ENCODE measurements at places on chromosomes 6 and 20. TPM values are rescaled to one million over a fixed set of nuclear protein-coding genes. Genes with fewer than 3 reads are reported as not detected.

Gene CYP39A1
- total RNA-seq = 0.56 TPM

Gene FAM184A
- total RNA-seq = 4.1 TPM

DNA sequence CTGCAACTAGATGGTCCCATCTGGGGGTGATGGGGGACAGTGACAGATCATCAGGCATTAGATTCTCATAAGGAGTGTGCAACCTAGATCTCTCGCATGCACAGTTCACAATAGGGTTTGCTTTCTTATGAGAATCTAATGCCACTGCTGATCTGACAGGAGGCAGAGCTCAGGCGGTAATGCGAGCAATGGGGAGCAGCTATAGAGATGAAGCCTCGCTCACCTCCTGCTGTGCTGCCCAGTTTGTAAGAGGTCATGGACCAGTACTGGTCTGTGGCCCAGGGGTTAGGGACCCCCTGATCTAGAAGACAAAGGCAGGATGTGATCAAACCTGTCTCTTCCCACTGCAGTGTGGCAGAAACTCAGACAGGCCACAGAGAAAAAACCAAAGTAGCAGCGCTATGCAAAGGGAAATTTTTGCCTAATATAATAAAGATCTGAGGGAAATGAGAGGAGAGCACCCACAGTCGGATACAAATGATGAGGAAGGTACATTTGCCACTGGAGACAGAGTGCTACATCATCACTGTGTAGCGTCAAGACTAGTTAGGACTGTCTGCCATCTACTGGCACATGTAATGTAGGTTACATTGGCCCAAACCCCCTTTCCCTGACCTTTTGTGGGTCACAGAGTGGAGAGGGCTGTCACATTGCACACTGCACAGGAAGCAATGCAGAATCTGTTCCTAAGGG is 4.1 kb upstream of the LY86 start:
- peak; percentile 15 for DNase-seq

Gene PNRC1
- total RNA-seq = 35.4 TPM

Gene MRS2
- total RNA-seq = 47.4 TPM
